ENCODE measurements at places on chromosomes 13 and 19.

DNA sequence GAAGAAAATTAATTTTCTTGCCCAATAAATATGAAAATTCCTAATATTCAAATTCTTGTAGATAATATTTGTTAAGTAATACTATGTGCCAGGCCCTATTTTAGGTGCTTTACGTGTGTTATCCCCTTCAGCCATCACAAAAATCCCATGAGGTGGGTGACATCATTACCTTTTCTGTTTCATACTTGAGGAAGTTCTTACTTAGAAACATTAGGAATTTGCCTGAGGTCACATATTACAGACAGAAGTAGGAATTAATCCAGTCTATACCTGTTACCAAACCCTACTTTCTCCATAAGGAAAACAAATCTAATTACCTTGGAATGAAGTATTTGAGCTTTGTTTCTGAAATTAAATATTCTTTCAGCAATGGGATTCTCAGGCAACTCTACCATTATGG, 336.1 kb downstream of the GPC6 start:
- no peak for DNase-seq

GRCh38 chr19:16585808-16586476, 13.7 kb upstream of the SLC35E1 start:
- DNase-seq = no peak

GRCh38 chr13:78087966-78088678, 169.5 kb upstream of the EDNRB start:
- DNase-seq = no peak

DNA sequence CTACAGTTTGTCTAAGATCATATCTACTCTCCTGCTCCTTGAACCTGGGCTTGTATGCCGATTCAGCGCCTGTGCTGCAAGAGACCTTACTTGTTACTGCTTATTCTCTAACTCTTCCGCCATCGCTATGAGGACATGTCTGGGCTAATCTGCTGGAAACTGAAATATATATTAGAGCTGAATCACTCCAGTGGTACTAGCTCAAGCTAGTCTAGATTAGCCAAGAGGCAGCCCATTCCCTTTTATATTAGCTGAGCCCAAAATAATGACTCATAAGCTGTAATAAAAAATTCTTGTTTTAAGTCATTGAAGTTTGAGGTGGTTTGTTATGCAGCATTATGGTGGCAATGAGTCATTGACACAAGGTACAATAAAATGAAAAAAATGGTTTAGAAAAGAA, 52.8 kb downstream of the SLC6A16 start:
- DNase-seq = peak; percentile 3

- DNase-seq = no peak
Measured at GRCh38 chr19:43872547-43873336, 45.6 kb downstream of the ZNF283 start.

- DNase-seq = no peak
Measured at GRCh38 chr19:23790641-23791488, 32.2 kb upstream of the ZNF681 start.

All from AG04449 (cell line).